CD4-positive, alpha-beta T cell treated with Interleukin-17A for 1 hour (primary cell): ENCODE measurements at places on chromosomes 1 and 21.

- no peak for DNase-seq
Measured at GRCh38 chr1:99110140-99111041, 105.7 kb upstream of the PLPPR5 start.

DNA sequence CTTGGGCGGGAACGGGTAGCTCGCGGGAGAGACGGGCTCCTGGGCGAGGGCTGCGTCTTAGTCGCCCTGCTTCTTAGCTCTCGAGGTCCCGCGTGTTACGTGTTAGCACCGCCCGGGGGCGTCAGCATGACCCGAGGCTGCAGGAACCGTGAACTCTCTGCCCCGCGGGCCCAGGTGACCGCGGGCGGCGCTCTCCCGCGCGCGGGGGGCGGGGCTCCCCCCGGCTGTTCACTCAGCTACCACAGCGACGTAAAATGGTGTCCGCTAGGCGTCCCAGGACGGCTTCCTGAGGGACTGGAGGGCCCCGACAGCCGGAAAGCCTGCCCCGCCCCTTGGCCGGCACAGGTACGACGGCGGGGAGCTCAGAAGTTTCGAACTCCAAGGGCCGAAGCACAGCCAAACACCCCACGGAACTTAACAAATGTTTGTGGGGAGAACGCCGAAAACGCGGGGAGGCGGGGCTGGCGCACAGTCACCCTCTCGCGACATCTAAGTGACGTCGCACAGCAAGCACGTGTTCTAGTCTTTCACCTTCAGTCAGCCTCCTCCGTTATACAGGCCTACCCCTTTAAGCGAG is 780 bp upstream of the RBM15 start:
- DNase-seq: peak; percentile 95

DNA sequence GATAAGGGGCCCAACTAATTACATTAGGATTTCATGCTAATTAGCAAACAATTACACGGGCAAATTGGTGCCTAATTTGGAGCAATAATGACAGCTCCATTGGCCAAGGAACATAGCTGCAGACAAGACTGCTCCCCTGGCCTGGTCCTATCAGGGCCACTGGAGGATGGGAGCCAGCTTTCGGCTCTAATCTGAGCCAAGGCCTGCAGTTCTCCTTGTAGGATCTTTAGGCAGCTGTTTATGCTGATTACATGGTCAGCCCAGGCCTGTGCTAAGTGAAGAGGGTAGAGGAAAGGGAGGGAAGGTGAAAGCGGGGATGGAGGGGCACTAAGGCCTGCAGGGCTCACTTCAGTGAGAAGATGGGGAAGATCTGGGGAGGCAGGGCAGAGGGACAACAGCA is 12.4 kb upstream of the ADGRB2 start:
- DNase-seq: no peak

DNA sequence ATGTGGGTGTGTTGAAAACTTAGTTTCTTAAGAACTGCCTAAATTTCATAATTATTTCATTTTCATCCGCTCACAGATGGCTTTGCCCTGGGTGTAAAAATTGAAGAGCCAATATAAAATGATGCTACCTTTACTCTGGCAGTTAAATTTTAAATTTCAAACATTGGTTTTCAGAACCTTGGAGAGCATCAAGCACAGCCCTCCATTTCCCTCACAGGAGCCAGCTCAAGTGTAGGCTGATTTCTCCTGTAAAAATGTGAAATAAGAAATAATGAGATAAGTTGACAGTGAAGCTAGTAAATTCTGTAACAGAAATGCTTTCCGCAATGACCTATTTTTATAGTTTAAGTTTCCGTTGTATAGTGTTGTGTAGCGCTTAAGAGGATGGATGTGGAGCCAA is 53.9 kb upstream of the AKT3 start:
- no peak for DNase-seq

DNA sequence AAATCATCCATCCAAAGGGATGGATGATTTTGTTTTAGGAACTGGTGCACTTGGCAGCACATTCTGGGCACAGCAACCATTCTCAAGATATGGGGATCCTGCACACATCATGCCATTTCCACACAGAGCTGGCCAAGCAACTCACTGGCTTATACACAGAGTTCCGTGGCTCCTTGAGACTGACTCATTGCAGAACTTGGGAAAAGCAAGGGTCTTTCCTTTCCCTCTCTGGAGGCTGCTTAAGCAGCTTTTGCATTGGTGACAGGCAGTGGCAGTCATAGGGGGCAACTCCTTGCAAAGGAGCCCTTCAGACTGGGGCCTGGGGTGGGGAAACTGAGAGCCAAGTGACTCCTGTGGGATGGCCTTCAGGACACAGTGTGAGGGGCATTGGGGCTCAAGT is 1.9 kb upstream of the MAD2L2 start:
- DNase-seq: no peak

- DNase-seq: no peak
Measured at GRCh38 chr1:3702990-3703728, 49.1 kb upstream of the CCDC27 start.

GRCh38 chr1:229241390-229241789 is 29.5 kb upstream of the RAB4A start:
- DNase-seq: no peak

GRCh38 chr1:109619576-109620400 is at the start of the genes AMPD2 and GNAT2:
TSS of gene AMPD2 (plus strand) at chr1:109619837. CDS start at chr1:109621176, 1,339 bp downstream.
TSS of gene GNAT2 (minus strand) at chr1:109619616. CDS start at chr1:109612870, 6,746 bp downstream.
- DNase-seq: peak; percentile 89

- peak; percentile 5 for DNase-seq
Measured at GRCh38 chr1:199463521-199464127, 563.9 kb upstream of the NR5A2 start.

DNA sequence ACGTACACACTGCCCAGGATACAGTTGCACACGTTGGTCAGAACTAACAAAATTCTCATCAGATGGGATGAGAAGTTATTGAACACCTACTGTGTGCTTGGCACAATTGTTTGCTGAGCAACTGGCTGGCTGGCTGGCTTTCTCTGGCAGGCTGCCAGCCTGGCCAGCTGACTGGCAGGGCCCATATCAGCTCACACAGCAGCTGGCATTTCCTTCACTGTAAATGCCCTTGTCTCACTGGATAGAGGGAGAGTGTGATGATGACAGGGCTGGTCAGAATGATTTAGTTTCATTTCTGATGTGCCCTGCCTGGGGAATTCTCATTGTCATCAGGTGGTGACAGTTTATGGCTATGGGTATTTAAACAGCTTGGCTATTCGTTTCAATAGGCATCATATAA is 15.8 kb downstream of the CAMK2N1 start:
- no peak for DNase-seq

- DNase-seq: no peak
Measured at GRCh38 chr21:41902946-41903345, 23.8 kb upstream of the PRDM15 start.

GRCh38 chr1:22494144-22494543 is 42.5 kb downstream of the ZBTB40 start:
- DNase-seq: no peak

DNA sequence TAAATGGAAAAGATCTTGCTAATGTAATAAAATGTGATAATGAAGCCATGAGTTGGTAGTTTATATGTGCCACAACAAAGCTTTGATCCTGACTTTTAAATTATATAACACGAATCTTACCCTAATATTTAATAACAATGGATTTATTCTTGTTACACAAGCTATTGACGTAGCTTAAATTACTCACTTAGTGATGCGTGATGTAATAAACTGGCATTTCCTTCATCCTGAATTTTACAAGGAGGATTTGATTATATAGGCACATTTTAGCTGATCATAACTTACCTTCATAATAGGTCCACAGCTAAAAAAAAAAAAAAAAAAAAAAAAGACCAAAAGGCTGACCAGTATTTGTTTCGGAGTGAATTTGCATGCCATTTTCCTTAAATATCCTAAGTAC is 76.2 kb upstream of the IVNS1ABP start:
- DNase-seq: no peak

- no peak for DNase-seq
Measured at GRCh38 chr21:36129219-36129618, 5.7 kb upstream of the CBR3 start.

DNA sequence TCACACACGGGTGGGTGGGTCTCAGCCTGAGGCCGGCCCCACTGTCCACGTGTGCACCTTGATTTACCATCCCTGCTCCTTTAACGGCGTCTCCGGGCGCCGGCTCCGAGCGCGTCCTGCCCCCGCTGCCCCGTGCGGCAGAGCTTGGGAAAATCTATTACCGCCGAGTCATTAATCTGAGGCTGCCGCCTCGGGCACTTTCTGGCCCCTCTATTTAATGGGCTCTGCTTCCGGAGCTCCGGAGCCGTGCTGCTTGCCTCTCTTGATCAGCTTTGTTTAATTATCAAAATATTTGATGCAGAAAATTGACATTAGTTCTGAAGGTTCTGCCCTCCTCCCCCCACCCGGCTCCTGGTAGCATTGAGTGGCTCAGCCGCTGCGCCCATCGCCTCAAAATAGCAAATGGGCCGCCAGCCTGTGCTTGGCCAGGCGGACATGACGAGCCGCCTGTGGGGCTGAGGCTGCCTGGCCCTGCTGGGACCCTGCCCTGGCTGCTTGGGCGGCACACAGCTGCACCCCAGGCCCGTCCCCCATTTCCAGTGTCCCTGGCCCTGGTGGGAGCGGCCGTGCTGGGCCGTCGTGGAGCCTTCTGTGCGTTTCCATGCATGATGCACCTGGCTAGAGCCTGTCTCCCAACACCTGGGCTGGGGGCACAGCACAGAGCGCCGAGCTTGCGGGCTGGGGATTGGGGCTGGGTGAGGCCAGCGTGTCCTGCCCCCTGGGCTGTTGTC is 81.6 kb upstream of the TTC34 start:
- no peak for DNase-seq

DNA sequence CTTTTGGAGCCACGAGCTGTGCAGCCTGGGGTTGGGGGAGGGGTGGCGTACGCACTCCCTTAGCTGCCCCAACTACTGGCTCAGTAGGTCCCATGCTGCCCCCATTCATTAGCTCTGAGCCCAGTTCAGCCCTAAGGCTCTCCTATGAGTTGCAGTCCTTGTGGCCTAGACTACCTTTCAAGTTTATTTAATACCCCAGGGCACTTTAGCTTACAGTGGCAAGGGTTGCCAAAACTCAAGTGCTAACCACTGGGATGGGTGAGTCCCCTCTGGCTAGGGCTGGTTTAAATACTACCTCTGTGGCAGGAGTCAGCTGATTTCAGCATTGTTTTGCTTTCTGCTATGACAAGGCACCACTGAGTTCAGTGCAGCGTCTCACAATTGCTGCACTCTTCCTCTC is 118.2 kb downstream of the ODF2L start:
- DNase-seq: no peak

GRCh38 chr1:51088474-51088873 is 13.6 kb upstream of the C1orf185 start:
- no peak for DNase-seq

- DNase-seq: no peak
Measured at GRCh38 chr1:235088907-235089306, 39.7 kb downstream of the TOMM20 start.

- DNase-seq: no peak
Measured at GRCh38 chr1:36664571-36665287, 182.0 kb upstream of the CSF3R start.

DNA sequence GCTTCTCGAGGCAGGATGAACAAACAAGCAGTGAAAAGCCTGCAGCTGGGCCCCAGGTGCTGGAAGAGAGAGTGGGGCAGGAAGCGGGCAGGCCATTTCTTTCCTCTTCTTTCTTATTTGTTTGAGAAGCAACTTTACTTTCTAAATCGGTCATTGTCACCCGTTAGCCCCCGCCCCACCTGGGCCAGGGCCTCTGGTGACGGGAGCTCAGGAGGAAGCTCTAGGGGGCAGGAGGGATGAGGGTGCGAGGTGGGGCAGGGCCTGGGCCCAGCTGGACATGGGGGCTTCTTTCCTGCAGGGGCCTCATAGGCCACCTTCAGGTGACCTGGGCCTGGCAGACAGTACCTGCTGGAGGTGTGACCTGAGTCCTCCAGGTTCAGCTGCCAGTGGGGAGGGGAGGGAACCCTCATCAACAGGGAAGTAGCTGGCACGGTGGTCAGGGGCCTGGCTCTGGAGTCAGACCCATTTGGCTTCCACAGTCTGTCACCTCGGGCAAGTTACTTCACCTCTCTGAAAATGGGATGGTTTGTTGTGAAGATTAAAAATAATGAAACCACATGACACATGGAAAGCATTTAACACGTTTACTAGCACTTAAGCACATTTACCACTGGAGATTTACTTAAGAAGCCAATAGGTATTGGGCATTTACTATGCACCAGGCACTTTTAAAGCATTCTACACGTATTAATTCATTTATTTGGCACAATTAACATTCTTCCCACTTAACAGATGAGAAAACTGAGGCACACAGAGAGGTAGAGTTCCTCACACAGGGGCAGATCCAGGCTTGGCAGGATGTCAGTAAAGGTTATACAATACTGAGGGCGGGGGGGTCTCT is 54.1 kb upstream of the ID3 start:
- peak; percentile 53 for DNase-seq

DNA sequence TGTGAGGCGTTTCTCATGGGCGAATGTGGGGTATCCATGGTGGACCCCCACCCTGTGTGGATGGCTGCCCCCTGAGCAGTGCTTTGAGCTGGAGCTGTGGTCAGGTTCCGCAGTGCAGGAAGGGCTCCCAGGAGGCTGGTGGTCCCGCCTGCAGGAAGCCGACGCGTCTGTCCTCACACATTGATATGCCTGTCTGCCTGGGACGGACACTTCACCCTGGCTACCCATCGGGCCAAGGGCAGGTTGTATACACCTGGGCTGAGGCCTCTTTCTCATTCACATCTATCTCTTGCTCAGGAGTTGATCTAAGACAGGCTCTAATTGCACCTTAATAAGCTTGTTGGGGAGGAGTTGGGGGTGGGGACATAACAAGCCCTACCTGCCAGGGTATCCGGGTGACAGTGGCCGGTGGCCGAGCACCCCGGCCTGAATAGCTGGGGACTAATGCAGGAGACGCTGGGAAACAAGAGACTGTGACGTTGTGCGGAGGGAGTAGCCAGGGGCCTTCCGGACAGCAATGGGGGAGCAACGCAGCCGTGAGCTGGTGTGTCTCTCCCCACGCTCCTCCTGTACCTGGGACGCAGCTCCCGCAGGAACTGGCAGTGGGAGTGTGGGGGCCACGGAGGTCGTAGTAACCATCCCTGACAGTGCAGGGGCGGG is 21.7 kb downstream of the PDXK start:
- DNase-seq: no peak
